GM12891 (cell line): ENCODE measurements at places on chromosomes 7 and 10.

GRCh38 chr10:12687996-12688395, 313.5 kb downstream of the CCDC3 start:
- no peak for DNase-seq

GRCh38 chr7:15419596-15419995, 142.2 kb downstream of the AGMO start:
- DNase-seq: no peak

DNA sequence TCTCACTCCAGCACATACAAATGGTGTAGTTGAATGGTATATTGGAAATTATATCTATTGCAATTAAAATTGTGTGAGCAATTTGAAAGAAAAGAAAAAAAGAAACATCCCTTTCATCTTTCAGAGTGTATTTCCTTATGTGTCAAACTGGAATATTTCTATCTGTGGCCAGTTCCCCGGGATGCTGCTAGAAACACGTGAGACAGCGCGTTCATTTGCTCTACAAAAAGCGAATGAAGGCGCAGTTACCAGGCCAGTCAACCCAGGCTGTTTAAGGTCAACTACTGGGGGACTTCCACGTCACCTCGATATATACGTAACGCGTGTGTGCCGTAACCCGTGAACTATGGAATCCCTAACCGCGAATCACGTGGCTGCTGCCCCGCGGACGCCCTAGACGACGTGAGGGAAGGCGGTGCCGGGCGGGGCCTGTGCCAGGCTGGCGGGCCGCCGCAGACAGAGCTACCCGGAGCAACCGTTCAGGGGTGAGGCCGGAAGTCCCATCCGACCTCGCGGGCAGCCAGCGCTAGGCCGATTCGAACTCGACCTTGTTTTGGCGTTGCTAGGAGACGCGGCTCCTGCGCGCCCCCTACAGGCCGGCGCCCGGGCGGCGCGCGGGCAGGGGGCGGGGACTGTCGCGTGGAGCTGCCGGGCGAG, 1.1 kb upstream of the ARL4A start:
- peak; percentile 62 for DNase-seq

- DNase-seq: no peak
Measured at GRCh38 chr10:4240608-4241197, 455.7 kb upstream of the KLF6 start.

DNA sequence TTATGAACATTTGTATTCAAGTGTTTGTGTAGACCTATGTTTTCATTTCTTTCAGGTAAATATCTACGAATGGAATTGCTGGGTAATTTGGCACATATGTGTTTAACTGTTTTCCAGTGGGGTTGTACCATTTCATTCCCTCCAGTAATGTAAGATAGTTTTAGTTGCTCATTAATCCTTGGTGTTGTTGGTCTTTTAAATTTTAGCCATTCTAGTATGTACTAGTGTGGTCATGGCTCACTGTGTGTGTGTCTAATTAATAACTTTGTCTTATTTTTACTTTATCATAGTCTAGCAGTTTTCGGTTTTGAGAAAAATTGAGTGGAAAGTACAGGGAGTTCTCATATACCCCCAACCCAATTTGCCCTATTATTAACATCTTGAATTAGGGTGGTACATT, 278.8 kb downstream of the CAMK1D start:
- no peak for DNase-seq

DNA sequence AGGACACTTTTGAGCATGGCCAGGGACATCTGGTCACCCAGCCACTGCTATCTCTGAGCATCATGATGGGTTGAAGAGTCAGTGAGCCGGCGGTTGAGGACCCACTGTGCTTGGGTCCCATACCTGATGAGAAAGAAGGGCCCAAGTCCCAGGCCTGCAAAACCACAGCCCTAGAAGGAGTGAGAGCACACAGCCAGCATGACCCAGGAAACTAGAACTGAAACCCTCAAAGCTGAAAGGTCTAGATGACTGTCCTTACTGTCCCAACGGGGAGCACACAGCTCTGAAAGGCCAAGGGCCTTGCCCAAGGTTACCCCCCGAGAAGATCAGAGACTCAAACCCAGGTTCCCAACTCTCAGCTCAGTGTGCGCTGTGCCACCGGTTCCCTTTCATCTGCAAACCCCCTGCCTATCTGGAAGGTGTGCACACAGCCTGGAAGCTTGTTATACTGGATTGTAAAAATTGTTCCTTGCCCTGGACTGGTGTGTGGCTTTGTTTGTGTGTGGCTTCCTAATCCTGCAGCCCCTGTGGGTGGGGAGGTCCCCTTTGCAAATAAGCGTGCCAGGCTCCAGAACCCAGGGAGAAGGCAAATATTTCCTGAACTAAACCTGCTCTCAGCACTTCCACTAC, 22.6 kb upstream of the PSAP start:
- peak; percentile 66 for DNase-seq

- DNase-seq: no peak
Measured at GRCh38 chr7:120941064-120941463, 9.5 kb upstream of the ING3 start.

- no peak for DNase-seq
Measured at GRCh38 chr10:62744136-62744535, 60.4 kb upstream of the ADO start.
